A549 treated with CpdA at 1 μM for 4 hours (cell line): ENCODE measurements at places on chromosomes 3 and 15. TPM values are rescaled to one million over a fixed set of nuclear protein-coding genes. Genes with fewer than 3 reads are reported as not detected.

NAALADL2 gene
- total RNA-seq, result 0.11 to 0.40 TPM (median 0.34 TPM) in 3 of 5 replicates, not detected in the others

NRG4 gene
- 0.73 to 2.2 TPM (median 1.4 TPM) in 5 replicates for total RNA-seq

SUSD5 gene
- 3.2 to 4.3 TPM (median 3.5 TPM) in 5 replicates for total RNA-seq

FANCD2OS gene
- not detected in 5 replicates for total RNA-seq

TRIM71 gene
- 0.01 to 0.03 TPM in 2 of 5 replicates, not detected in the others for total RNA-seq

ISLR2 gene
- total RNA-seq, result 0.13 to 0.27 TPM (median 0.15 TPM) in 5 replicates
